Foreskin keratinocyte (primary cell): ENCODE measurements at places on chromosomes 7 and 10. TPM values are rescaled to one million over a fixed set of nuclear protein-coding genes. Genes with fewer than 3 reads are reported as not detected.

GRCh38 chr10:31179091-31179680, 139.8 kb upstream of the ZEB1 start:
- no peak for DNase-seq

- DNase-seq: no peak
These were observed 71.3 kb downstream of the OSBPL3 start for GRCh38 chr7:24908727-24909126.

DNA sequence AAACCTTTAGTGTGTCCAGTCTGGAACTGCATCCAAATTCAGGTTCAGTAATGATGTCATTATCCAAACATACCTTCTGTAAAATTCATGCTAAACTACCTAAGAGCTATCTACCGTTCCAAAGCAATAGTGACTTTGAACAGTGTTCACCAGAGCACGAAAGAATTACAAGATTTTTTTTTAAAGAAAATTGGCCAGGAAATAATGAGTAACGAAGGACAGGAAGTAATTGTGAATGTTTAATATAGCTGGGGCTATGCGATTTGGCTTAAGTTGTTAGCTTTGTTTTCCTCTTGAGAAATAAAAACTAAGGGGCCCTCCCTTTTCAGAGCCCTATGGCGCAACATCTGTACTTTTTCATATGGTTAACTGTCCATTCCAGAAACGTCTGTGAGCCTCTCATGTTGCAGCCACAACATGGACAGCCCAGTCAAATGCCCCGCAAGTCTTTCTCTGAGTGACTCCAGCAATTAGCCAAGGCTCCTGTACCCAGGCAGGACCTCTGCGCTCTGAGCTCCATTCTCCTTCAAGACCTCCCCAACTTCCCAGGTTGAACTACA, 694 bp upstream of the FAS start:
- no peak for DNase-seq

DNA sequence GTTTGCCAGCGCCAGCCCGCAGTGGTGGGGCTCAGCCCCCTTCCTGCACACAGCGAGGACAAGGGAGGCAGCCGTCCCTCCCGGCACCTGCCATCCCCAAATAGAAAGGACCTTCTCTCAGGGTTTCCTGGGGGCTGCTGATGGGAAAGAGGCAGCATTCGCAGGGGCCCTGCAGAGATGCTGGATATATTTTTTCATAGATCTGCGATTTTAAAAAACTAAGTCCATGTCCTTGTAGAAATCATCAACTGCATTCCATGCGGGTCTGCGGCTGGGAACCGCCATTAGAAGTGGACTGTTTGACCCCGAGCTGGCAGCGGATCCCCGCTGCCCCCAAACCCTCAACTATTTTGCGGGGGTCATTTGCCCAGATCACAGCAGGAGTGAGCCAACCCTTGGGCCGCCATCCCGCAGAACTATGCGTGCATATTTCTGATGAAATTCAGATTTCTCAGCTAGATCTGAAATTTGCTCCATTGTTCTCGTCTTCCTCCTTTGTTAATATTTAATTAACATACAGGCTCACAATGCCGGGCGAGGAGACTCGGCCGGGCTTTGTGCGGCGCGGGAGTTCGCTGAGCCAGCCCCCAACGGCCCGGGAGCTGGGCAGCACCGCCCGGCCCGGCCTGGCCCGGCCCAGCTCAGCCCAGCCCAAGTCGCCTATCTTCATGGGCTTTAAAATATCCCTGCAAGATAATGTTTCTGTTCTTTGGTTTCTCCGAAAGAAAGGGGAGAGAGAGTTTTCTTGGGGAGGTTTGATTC, 2.0 kb downstream of the EN2 start:
- DNase-seq: no peak

DNA sequence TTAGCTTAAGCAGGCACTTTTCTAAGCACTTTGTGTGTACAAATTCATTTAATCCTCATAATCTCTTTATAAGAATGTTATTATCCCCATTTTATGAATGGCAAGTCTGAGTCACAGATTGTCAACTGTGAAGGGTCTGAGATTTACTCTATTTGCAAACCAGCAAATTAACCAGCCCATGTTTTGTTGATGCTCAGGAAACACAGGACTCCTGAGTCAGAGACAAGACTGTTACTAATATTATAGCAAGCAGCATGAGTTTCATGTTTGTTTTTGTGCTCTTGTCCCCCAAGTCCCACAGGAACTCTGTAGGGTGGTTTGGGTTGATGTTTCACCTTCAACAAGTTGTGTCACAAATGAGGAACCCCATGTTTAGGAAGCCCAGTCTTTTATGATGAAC, 182.0 kb upstream of the PPP1R3A start:
- no peak for DNase-seq

DNA sequence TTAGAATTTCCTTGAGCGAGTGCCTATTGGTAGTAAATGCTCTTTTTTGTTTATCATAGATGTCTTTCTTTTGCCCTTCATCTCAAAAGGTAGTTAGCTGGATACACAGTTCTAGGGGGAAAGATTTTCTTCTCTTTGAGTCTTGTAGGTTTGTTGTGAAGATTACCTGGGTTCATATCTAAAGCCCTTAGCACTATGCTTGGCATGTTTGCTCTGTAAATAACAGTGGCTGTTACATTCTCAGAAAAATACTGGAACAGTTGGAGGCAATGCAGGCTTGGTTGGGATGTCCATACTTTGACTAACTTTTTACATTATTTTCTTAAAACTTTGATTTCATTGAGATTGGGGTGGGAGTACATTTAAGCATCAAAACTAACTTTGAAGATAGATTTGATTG, 144.0 kb downstream of the AUTS2 start:
- DNase-seq: no peak

The CHST3 gene
- total RNA-seq: 23.0 and 23.9 TPM in 2 replicates

The KCNIP2 gene
- total RNA-seq: 0.42 and 0.44 TPM in 2 replicates

The PALD1 gene
- 0.04 and 0.07 TPM in 2 replicates for total RNA-seq
